ENCODE measurements at places on chromosomes 3 and 15.

DNA sequence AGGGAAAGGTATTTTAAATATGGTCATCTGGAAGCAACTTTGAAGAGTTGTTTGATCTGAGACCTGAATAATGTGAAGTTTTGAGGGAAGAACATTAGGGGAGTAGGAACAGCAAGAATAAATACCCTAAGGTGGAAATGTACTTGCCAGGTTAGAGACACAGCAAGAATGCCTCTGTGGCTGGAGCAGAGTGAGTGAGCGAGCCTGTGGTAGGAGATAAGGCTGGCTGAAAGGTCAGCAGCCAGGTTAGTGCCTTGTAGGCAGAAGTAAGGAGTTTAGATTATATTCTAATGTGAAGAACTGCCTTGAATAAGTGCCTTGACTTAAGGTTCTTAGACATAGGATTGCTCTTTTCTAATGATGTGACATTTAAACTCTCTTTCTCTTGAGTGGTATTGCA is 18.3 kb downstream of the LRRC49 start:
- H3K27me3 ChIP-seq: no peaks in the 10 kb centered on the region
- no peaks in the 10 kb centered on the region for H3K4me1 ChIP-seq
- no peaks in the 10 kb centered on the region for H3K36me3 ChIP-seq
- no peak overlapping the region for H3K4me3 ChIP-seq

GRCh38 chr15:37995461-37996347 is 61.3 kb downstream of the TMCO5A start:
- no peaks in the 10 kb centered on the region for H3K27me3 ChIP-seq
- no peak overlapping the region for H3K27ac ChIP-seq
- no peak overlapping the region for H3K4me3 ChIP-seq
- no peaks in the 10 kb centered on the region for H3K36me3 ChIP-seq
- DNase-seq: no peak

DNA sequence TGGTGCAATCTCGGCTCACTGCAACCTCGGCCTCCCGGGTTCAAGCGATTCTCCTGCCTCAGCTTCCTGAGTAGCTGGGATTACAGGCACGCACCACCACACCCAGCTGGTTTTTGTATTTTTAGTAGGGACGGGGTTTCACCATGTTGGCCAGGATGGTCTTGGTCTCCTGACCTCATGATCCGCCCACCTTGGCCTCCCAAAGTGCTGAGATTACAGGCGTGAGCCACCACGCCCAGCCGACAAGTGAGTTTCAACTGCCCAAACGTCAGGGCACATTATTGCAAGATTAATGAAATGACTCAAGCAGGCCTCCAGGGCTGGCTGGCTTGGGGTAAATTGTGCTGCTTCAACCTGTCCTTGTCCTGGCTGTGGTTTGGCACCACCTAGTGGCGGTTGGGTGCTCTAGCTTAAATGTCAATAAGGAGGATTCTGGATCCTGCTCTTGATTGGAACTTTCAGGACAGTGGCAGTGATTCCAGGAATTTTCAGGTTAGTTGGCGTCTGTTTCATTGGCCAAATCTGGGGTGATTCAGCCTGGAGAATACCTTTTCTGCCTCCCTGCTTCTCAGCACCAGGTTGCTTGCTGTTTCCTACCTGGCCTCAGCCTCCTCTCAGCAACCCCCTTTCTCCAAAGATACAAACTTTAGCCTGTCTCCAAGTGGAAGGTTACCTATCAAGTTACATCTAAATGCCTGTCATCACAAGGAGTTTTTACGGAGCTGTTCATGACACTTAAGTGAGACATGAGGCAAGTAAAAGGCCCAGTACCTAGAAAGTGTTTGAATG is 32.4 kb upstream of the SACM1L start:
- no peak overlapping the region for H3K4me3 ChIP-seq
- H3K27me3 ChIP-seq: no peaks in the 10 kb centered on the region
- peak; percentile 92 for DNase-seq
- H3K36me3 ChIP-seq: no peaks in the 10 kb centered on the region
- peaks cover 39% of the 10 kb centered on the region for H3K4me1 ChIP-seq
- H3K27ac ChIP-seq: peak overlapping the region; percentile 40

- no peak overlapping the region for H3K27ac ChIP-seq
- H3K4me3 ChIP-seq: no peak overlapping the region
- DNase-seq: no peak
- H3K4me1 ChIP-seq: no peaks in the 10 kb centered on the region
Observed at GRCh38 chr15:71757741-71758530, 52.4 kb upstream of the NR2E3 start.

- no peak overlapping the region for H3K27ac ChIP-seq
- H3K4me1 ChIP-seq: peaks cover 6% of the 10 kb centered on the region
- no peaks in the 10 kb centered on the region for H3K36me3 ChIP-seq
- no peak for DNase-seq
Observed at GRCh38 chr3:43895573-43895972, 204.8 kb downstream of the ABHD5 start.

All from upper lobe of right lung (tissue), 1 donor.